Endothelial cell of umbilical vein (primary cell): ENCODE measurements at places on chromosomes 6 and 20.

DNA sequence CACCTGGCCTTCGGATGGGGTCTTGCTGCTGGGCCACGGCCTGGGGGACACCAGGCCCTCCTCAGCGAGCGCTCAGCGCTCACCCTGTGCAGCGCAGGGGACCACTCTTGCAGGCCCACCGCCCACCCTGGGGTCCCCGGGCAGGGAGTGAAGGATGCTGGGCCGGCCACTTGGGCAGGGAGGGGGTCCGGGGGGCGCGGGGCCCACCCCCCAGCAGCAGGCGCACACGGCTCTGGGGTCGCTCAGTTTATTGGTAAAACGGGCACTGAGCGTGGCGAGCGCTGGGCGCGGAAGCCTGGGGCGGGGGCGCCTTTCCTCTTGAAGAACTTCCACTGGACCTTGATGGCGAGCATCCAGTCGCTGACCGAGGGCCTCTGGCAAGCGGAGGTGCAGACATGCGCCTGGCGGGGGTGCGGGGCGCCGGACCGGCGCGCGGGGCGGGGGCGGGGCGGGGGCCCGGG is 11.1 kb downstream of the EEF1A2 start:
- no peaks in the 10 kb centered on the region for H3K36me3 ChIP-seq
- H3K27ac ChIP-seq: no peak overlapping the region
- H3K4me3 ChIP-seq: no peak overlapping the region
- H3K27me3 ChIP-seq: no peaks in the 10 kb centered on the region
- DNase-seq: no peak
- no peaks in the 10 kb centered on the region for H3K4me1 ChIP-seq

GRCh38 chr20:13492001-13492481 is 146.7 kb downstream of the TASP1 start:
- no peaks in the 10 kb centered on the region for H3K4me1 ChIP-seq
- no peaks in the 10 kb centered on the region for H3K36me3 ChIP-seq
- DNase-seq: no peak
- no peak overlapping the region for H3K4me3 ChIP-seq

DNA sequence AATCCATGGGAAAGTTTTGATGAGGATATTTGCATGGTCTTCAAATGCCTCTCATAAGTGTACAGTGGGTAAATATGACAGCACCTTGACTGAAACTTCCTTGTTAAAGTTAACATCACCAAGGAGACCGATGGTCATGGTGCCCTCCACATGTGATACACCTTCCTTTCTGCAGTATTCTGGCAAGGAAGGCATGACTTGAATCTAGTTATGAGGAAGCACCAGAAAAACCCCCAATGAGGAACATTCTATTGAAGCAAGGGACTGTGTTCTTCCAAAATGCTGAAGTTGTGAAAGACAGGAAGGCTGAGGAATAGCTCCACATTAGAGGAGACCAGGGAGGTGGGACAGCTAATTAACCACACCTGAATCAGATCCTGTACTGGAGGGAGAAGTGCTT is 118.3 kb downstream of the SLC24A3 start:
- no peak overlapping the region for H3K4me3 ChIP-seq
- DNase-seq: no peak
- no peak overlapping the region for H3K27ac ChIP-seq
- no peaks in the 10 kb centered on the region for H3K4me1 ChIP-seq
- H3K27me3 ChIP-seq: no peaks in the 10 kb centered on the region

DNA sequence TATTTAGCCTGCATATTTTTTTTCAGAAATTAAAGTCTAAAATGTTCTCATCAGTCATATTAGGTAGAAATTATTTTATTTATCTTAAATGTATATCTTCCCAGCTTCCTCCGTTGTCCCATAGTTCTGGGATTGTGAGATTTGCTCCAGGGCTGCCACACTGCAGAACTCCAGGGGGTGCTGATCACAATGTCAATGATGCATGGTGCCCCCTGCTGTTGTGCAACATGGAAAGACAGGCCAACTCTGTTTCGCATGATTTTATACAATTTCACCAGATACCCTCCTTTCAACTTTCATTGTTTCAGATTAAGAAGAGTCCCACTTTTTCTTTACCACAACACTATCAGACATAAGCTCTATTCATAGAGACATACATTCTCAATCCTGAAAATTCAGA is 35.9 kb downstream of the ID4 start:
- H3K27me3 ChIP-seq: no peaks in the 10 kb centered on the region
- H3K36me3 ChIP-seq: no peaks in the 10 kb centered on the region
- H3K4me1 ChIP-seq: no peaks in the 10 kb centered on the region

GRCh38 chr6:156883497-156884252 is 106.5 kb downstream of the ARID1B start:
- H3K4me1 ChIP-seq: peaks cover 20% of the 10 kb centered on the region
- H3K36me3 ChIP-seq: no peaks in the 10 kb centered on the region
- peak; percentile 49 for DNase-seq
- no peak overlapping the region for H3K27ac ChIP-seq
- H3K27me3 ChIP-seq: no peaks in the 10 kb centered on the region
